Left hindlimb (tissue), 1 donor: ENCODE measurements at places on chromosomes 2 and 18.

GRCh38 chr2:184113696-184114403 lies 484.5 kb upstream of the ZNF804A start:
- DNase-seq = no peak

- DNase-seq = no peak
Observed at GRCh38 chr18:58895385-58895784, 30.7 kb downstream of the ZNF532 start.

- no peak for DNase-seq
Observed at GRCh38 chr2:126981476-126981875, 82.8 kb downstream of the TEX51 start.

DNA sequence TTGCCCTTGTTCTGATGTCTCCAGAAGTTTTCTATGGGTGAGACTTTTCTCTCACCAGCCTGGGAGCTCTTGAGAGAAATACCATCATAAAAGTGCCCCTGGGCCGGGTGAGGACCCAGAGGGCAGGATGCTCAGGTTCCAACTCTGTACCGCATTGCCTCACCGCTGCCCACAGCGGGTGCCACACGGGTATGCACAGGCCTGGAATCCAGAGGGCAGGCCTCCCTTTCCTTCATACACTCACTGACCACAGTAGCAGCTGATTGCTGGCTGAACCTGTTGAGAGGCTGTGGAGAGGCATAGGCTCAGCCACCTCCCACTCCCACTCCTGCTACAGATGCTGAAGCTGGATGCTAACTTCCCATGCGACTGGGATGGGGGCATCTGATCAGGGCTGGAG lies 293.8 kb downstream of the CYP26B1 start:
- DNase-seq = no peak

- no peak for DNase-seq
Observed at GRCh38 chr2:105404736-105405135, 5.9 kb upstream of the FHL2 start.

DNA sequence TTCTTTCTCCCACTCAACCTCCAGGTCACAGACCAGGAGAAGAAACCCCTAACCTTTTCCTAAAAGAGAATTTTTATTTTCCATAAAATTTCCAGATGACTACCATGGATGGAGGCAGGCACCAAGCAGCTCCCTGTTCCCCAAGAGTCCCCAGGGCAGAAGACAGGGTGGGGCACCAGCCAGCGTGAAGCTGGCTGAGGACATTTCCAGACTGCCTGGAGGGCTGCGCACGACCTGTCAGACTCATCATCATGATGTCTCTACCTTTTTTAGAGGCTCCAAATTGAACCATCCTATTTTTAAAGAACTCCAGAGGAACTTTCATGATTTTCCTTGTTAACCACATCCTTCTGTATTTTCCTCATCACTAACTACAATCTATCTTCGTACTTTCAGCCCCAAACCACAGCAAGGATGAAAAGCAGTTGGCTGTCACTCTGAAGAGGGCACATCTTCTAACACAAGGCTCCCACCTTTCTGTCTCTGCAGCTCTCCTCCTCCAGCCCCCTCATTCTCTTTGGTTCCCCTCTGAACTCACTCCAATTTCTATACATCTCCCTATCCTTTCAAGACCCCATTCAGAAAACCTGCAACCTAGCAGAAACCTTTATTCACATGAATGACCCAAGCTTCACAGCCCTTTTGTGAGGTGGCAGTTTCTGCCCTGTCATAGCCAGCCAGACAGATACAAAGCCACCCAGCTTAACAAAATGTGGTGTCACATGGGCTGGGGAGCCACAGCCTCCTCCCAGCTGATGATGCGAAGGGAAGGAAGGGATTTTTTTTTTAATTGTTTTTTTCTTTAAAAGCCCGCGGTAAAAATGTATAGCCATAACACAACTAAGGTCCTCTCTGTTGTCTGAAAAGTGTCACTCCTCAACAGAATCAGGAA lies 11.1 kb downstream of the AMMECR1L start:
- no peak for DNase-seq

DNA sequence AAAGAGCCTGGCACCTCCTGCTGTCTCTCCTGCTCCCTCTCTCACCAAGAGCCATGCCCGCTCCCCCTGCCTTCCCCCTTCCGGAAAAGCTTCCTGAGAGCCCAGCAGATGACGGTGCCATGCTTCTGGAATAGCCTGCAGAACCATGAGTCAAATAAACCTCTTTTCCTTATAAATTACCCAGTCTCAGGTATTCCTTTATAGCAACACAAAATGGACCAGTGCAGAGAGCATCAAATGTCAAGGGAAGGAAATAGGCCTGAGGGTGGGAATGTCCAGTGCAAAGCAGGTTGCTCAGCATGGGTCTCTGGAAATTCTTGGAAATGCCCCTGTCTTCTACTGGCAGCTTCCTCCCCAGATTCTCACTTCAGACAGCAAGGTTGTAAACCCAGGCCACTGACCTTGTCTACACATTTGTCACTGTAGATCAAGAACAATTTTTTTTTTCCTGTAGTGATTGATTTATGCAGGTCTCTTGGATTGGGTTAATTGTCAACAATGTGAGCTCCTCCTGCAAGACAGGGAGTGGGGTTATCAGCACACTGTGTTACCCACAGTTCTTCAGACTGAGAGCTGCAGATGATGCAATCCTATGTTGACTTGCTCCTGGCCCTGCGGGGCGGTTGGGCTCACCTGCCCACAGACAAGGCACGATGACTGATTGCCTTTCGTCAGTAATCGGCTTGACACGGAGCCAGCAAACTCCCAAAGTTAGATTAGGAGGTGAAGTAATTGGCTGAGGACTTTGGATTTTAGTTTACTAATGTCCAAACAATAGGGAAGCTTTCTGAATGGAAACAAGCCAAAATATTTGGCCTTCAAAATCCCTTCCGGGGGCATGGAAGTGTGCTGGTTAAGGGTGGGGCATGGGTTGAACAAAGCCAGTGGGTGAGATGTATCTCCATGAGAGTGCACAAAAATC lies 5.4 kb upstream of the BOD1L2 start:
- no peak for DNase-seq

- no peak for DNase-seq
Observed at GRCh38 chr2:171800639-171801038, 93.4 kb downstream of the SLC25A12 start.

- DNase-seq = peak; percentile 49
Observed at GRCh38 chr2:187554011-187554703, at the start of gene TFPI. TFPI (minus strand) TSS chr2:187554435; CDS start chr2:187503768, 50,667 bp downstream.

GRCh38 chr2:114049280-114049679 lies 159.4 kb downstream of the ACTR3 start:
- no peak for DNase-seq

DNA sequence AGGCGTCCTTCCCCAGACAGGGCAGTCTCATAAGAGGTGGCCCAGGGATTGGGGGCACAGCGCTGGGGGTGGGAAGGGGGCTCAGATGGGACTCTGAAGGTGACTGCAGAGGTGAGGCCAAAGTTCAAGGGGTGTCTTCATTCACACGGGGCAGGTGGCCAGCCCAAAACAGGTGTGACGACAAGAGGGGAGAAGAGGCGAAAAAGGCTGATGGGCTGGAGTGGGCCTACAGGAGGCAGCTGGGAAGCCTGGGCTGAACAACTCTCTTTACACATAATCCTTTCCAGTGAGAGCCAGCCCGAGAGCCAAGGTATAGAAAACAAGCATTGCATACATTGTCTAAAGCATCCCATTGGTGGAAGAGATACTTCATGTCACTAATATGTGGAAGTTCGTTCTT lies 130.9 kb upstream of the ASB18 start:
- no peak for DNase-seq

DNA sequence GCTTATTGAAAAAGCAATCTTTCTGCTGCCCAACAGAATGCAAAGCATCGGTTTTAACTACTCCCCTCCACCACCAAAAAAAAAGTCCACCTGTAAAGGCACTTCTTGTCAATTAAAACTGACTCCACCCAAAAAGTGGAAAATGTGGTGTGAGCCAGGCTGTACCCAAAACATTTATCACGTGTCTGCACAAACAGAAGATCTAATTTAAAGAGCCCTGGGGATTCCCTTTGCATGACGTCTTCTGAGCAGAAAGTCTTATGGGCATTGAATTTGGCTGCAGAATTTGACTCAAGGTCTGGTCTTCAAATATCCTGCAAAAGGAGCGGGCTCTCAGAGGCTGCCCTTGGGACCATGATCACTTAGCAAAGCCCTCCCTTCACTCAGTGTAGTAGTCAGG lies 358.3 kb upstream of the KLHL29 start:
- no peak for DNase-seq

- peak; percentile 18 for DNase-seq
Observed at GRCh38 chr18:79493801-79494211, 98.1 kb downstream of the NFATC1 start.

GRCh38 chr18:11419338-11419737 lies 190.1 kb upstream of the SLC35G4 start:
- no peak for DNase-seq

- DNase-seq = peak; percentile 62
Observed at GRCh38 chr18:8799001-8799400, 93.6 kb downstream of the MTCL1 start.

DNA sequence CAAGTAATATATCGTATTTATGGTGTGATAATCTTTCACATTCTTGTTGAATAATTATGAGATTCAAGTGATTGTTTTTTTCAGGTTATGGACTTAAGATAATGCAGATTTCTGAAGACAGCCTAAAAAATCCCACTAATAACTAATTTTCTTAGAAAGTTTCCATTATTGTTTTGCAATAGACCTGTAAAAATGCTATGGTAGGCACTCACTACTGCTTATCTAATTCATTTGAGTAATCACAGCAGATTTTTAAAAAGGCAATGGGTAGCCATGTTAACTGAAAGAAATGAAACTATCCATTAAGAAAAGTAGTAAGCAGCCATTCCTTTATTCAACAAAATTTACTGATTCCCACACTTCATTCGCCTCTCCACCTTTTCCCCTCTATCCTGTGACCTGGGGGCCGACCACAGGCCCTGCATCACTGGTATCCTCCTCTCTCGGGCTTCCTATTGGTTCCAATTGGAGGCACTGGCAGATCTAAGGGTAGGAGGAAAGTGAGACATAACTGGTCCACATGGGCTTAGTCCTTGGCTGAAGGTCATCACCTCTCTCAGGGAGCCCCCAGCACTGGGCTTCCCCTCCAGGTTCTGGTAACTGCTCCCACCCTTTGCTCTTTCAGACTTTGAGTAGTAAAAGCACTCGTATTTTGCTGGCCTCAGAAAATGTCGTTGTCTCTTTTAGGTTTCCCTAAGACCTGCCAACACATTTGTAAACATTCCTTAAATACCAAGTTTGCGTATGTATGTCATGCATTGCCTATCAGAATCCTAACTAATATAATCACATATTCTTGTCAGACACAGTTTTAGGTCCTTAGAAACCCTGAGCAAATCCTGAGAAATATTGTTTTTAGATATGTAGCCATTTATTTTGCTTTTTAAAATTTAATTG lies 18.5 kb downstream of the RBMS1 start:
- DNase-seq = no peak

- no peak for DNase-seq
Observed at GRCh38 chr18:22946217-22946616, 13.1 kb downstream of the RBBP8 start.

GRCh38 chr2:10844097-10844496 lies 31.5 kb upstream of the PDIA6 start:
- DNase-seq = peak; percentile 55

- no peak for DNase-seq
Observed at GRCh38 chr2:8171608-8172007, 510.2 kb upstream of the ID2 start.

DNA sequence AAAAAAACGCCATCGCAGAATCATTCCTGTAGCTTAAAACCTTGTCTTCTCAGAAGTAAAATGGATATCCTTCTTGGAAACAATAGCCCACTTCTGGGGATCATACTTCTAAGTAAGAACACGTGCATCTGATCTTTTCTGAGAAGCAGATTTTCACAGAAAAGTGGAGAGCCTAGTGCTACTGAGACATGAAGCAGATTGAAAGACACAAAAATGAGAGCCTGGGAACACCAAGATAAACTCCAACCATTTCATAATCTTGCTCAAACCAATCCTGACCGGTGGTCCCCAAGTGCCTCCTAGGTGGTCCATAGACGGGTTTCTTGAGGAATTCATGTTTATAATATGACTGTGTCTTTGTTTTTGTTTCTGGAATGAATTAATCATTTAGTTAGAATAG lies 191.2 kb downstream of the IRS1 start:
- no peak for DNase-seq

DNA sequence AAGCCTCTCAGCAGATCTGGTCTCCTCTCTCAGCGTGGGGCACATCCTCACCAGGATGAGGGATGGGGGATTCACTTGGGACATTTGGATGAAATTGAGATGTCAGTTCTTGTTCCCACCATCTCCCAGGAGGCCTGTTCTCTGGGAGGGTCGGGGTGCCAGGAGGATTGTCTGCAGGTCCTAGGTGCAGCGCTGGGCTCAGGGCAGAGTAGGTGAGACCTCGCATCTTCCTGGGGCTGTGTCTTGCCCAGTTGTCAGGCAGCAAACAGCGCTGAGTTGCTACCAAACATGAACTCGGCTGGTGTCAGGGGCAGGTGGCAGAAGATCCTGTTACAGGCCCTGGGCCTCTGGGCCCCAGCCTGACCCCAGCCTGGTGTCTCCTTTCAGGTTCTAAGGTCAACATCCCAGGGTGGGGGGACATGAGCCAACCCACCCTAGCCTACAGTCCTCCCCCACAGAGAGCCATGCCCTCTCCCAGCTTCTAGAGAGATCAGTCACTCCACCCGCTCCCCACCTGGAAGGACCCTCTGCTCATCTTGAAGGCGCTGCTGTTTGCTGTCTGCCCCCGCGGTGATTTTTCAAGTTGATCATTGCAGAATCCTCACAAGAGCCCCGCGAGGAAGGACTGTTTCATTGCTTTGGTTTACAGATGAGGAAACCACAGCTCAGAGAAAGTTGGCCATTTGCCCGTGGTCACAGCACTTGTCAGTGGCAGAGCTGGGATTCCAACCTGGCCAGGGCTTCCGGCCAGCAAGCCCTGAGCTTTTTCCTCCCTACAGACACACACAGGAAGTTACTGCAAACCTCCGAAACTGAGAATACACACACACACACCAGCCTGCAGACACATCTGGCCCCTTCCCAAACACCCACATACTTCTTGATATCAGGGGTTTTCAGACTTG lies 83.9 kb downstream of the STPG4 start:
- peak; percentile 73 for DNase-seq

GRCh38 chr2:124476291-124476690 lies 451.2 kb downstream of the CNTNAP5 start:
- DNase-seq = no peak

DNA sequence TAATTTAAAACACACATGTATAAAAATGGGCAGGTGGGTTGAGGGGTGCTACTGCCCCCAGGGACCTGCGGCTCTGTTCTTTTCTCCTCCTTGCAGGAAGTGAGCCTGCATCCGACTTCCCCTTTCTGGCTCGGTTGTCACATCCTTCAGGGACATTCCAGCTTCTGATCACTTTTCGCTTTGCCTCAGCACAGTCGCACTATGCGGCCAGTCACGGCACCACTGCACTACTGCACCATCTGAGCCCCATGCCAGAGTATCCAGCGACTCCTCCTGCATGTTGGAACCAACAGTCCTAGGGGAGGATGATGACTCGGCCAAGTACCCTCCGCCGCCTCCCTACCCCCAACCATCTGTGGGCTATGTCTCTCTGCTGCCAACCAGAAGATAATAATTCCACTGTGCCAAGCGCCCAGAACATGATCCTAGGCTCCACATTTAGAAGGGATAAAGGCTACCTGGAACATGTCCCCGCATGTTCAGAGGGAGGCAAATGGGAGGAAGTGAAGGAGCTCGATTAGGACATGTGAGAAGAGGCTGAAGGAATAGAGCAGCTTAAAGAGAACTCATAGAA lies 17.6 kb downstream of the CDC42EP3 start:
- peak; percentile 38 for DNase-seq

GRCh38 chr2:201882353-201883090 lies 76.2 kb downstream of the CDK15 start:
- peak; percentile 55 for DNase-seq
